Activated CD8-positive, alpha-beta memory T cell treated with anti-CD3 and anti-CD28 coated beads, Interleukin-2, amount 50 U/mL, for 4 hours (primary cell): ENCODE measurements at places on chromosomes 6 and 20.

DNA sequence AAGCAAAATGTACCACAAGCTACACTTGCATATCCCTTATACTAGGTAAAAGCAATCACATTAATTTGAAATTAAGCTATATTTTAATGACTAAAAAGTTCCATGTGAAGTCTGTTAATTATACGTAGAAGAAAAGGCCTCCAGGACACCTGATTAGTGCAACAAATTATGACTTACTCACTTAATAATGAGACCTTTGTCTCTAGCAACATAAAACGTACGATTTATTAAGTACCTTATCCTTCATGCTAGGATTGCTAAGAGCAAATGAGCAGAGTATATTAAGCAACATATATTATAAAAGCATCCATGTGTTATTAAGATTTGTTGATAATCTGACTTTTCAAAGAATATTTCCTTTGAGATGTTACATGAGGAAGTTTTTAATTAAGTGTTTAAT is 2.5 kb downstream of the BMP5 start:
- DNase-seq = no peak

GRCh38 chr20:57503035-57503658 is 21.8 kb downstream of the CTCFL start:
- no peak for DNase-seq

DNA sequence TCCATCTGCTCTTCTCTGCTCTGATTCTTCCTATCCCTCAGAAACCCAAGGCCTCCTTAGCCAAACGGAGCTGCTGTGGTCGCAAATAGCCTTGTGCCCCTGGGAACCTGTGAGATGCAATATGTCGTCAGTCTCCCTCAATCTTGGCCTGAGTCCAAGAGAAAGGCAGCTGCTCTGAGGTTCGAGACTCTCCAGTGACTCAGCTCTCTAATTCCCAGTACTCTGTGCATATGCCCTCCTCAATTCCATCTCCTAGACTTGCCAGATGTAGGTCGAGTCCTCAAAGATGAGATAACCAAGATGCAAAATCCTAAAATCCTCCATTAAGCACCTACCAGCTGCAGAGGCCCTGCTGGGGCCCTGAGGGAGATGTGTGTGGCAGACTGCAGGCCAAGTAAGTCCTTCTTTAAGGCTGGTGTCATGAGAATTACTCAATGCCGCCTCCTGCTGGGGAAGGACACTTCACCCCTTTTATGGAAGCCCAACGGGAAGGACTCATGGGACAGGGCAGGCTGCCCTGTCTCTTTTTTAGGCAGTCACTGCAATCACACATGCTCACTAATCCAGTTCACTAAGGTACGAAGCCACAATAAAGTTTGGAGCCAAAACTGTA is 28.5 kb downstream of the C6orf15 start:
- peak; percentile 23 for DNase-seq

DNA sequence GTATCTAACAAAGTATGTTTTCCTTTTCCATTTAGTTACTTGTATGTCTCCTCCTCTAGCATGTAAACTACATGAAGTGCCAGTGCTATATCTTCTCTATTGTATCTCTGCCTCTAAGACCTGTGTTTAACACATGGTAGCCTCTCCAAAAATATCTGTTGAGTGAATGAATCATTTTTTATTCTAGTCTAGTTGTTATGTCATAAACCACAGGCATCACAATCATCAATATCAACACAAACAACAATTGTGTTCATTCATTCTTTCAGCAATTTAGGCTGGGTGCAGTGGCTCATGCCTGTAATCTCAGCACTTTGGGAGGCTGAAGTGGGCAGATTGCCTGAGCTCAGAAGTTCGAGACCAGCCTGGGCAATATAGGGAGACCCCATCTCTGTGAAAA is 111.6 kb upstream of the EYA4 start:
- DNase-seq = no peak

DNA sequence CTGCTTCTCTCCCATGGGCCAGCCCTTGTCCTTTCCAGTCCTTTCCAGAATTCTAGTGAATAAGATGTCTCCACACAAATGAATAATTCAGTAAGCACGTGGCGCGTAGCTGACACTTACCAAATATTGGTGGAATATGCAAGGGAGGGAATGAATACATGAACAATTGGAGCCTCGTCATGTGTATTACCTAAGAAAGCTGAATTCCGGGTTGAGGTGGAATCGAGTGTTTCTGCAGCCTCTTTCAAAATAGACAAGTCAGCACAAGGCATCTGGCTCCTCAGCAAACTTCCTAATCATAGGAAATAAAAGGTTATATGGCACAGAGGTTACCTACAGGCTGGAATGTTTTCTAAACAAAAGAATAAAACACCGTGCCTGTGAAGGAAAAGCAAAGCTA is 47.0 kb upstream of the NT5E start:
- no peak for DNase-seq

DNA sequence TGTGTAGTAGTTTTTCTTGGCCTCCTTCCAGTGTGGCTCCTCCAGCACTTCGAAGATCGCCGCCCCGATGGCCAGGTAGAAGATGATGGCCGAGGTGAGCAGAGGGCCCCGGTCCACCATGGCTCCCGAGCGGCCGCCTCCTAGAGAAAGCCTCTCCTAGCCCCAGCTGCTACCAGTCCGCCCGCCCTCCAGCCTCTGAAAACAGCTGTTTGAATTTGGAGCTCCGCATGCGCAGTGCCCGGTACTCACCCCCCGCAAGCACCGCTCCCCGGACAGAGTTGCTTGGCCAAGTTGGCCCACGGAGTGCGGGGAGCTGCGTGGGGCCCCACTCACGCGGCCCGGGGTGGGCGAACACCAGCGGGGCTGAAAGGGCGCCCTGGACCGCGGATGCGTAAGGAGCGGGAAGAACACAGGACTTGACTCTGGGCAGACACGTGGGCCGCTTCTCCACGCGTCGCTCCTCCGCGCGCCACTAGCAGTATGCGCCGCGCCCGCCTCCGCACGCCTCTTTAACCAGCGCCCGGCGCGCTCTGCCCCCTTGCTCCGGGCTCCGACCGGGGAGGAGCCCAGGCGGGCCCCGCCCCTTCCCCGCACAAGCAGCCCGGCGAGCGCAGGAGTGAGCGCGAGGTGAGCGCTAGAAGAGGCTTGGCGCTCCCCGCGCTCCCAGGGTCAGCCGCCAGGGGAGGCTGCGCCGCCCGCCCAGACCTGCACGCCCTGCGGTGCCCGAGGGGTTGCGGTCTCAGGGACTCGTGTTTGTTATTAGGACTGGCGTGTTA is at the start of gene KCNK5:
KCNK5 (minus strand) TSS at position 484 of the 776 bp plus-strand sequence; CDS start at position 120, 364 bp downstream.
- DNase-seq = peak; percentile 78

DNA sequence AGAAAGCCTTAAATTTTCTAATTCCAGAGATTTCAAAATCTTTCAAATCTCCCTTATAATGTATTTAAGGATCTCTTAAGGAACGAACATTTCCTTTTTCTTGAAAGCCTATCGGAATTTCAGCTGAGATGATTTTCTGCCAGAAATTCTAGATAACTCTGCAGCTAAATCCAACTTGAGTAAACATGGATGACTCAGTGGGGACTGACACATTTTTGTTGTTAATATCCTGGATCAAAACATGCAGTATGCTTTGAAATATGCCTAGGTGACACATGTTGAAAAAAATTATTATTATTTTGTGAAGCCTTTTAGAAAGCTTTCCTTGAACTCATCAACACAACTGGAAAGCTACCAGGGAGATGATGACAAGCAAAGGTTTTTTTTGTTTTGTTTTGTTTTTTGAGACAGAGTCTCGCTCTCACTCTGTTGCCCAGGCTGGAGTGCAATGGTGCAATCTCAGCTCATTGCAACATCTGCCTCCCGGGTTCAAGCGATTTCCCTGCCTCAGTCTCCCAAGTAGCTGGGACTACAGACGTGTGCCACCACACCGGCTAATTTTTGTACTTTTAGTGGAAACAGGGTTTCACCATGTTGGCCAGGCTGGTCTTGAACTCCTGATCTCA is 140.1 kb upstream of the SNX9 start:
- DNase-seq = no peak

GRCh38 chr6:17494919-17495318 is 101.5 kb downstream of the CAP2 start:
- no peak for DNase-seq

GRCh38 chr6:123925350-123925749 is 121.7 kb downstream of the NKAIN2 start:
- no peak for DNase-seq

DNA sequence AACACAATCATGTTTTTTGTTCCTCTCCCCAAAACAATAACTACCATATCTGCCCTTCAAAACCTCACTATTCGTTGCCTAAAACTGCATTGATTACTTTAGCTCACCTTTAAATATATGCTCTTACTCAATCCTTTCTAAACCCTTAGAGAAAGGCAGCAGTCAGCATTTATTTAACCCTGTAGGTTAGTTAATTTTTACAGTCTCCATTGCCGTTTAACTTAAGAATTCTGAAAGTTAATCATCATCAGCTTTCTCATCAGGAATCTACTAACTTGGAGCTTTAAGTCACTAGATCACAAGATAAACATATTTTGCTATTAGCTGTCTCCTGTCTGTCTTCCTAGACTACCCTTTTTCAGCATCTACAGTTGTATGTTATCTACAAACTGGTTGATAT is 991.9 kb downstream of the EPHA7 start:
- DNase-seq = no peak

DNA sequence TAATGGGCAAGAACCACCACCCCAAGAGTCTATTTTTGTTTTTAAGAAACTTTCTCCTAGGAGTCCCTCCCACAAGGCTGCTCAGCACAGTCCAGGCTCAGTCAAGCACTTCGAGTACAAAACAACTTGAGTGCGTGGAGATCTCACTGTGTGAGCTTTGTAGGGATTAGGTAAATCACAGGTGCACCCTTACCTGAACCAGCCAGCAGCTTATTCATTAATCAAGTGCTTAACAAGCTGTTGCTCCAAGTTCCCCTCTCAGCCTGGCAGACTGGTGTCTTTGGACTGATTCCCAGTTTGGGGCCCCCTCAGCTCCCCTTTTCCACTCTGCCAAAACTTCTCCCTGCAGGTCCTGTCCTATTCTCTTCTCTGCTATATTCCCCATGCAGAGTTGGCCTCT is 133.1 kb downstream of the LY86 start:
- DNase-seq = no peak

- no peak for DNase-seq
These were observed 1.2 kb downstream of the DNMT3B start for GRCh38 chr20:32763202-32764004.

GRCh38 chr20:54601831-54602515 is 126.6 kb downstream of the DOK5 start:
- DNase-seq = no peak

DNA sequence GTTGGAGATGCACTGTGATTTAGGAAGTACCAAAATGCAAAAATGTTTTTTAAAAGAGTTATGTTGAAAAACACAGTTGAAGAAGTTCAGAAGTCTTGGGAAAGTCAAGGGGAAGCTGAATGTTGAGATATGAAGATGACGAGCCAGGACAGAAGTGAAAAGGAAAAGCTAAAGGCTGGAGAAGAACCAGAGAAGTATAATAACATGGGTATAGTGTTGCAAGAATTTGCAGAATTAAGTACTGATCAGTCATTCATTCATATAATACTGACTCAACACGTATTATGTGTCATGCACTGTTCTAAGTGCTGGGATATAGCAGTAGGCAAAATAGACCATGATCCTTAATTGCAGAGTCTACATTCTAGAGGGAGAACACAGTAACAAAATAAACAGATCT is 432.8 kb downstream of the CDC5L start:
- no peak for DNase-seq

DNA sequence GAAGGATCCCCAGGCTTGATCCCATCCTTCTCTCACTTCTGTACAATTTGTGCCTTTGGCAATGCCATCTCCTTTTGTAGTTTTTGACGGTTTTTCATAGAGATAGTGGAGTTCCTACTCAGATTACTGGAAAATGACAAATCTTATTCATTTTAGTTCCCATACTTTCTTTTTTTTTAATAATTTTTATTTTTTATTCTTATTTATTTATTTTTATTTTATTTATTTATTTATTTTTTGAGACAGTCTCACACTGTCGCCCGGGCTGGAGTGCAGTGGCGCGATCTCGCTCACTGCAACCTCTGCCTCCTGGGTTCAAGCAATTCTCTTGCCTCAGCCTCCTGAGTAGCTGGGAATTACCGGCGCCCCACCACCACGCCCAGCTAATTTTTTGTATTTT is 4.3 kb upstream of the GABBR1 start:
- DNase-seq = no peak

DNA sequence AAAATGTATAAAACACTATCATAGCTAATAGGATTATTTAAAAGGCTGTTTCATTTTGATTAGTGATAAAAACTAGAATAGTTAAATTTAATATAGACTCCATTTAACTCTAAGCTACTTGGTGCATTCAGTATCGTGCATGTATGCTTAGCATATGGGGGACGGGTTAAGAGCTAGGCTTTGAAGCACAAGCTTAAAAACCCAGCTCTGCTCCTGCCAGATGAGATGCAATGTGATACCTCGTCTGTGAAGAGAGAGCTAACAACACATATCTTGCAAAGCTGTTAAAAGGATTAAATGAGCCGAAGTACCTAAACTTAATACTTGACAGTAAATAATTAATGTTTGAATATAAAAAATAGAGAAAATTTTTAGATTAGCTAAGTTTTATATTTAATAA is 42.2 kb downstream of the DTNBP1 start:
- no peak for DNase-seq

GRCh38 chr6:98980819-98981218 is 33.1 kb upstream of the FBXL4 start:
- DNase-seq = no peak

GRCh38 chr20:33576432-33577125 is 85.5 kb upstream of the C20orf144 start:
- DNase-seq = no peak

DNA sequence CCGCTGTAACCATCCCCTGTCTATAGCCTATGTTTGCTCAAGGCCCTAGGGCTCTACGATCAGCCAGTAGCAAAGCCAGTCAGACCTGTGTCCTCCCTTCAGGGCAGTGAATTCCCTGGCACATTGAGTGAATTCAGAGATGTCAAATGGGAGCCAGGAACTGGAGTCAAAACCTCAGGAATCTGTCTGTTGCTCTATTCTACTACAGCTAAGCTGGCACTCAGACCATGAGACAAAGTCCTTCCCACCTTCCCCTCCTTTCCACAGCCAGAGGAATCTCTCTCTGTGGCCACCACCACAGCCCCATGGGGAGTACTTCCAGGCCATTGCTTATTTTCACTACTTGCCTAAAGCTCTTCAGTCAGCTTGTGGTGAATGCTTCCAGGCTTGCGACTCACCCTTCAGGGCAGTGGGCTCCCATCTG is 82.0 kb downstream of the PKIB start:
- no peak for DNase-seq

DNA sequence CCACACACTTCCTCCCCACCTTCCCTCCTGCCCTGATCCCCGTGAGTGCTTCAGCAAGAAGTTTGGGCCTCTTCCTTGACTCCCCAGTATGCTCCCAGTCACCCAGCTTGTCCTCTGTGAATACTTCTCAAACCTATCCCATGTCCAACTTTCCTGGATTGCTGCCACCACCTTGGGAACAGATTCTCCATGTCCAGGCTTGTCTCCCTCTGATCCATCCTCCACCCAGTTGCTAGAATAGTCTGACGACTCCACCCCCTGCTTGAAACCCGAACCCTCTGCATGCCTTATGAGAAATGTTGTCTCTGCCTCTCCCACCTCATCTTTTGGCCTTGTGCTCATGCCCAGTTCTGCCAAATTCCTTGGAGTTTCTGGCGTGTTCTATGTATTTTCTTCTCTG is 108.0 kb downstream of the PPP1R14C start:
- DNase-seq = no peak

GRCh38 chr6:127976111-127976510 is 75.3 kb upstream of the THEMIS start:
- DNase-seq = no peak
